ENCODE measurements at places on chromosomes 5 and 9.

DNA sequence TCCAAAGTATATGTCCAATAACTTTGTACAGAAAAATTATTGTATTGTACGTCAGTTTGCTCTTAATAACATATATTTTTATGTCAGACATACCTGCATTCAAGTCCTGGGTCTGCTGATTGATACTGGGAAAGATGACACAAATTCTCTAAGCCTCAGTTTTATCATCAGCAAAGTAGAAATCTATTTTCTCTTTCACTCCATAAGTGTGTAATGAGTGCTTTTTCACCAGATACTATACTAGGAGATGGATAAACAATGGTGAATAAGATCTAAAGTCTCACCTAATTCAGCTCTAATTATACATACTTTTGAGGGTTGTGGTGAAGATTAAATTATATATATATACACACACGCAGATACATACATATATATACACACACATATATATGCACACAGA is 12.3 kb downstream of the PPP2R2B start:
- no peak for DNase-seq

GRCh38 chr9:109286981-109287380 is 33.9 kb downstream of the EPB41L4B start:
- no peak for DNase-seq

DNA sequence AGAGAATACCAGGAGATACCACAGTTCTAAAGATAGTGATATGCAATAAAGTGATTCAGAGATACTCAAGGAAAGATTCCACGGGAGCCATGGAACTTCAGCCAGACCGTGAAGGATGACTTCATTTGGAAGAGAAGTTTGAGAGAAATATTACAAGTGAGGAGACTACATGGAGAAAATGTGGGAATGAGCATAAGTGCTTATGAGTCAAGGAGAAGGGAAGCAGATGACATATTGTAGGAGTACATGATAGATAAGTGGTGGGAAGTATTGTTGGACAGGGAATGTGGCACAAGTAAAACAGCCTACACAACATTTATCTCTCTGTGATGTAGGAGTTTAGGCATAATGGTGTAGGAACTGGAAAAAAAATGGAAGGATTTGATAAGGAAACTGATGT is 122.1 kb upstream of the FBXL17 start:
- DNase-seq: no peak

GRCh38 chr9:131329241-131329641 is 39.7 kb downstream of the PLPP7 start:
- DNase-seq: peak; percentile 37

DNA sequence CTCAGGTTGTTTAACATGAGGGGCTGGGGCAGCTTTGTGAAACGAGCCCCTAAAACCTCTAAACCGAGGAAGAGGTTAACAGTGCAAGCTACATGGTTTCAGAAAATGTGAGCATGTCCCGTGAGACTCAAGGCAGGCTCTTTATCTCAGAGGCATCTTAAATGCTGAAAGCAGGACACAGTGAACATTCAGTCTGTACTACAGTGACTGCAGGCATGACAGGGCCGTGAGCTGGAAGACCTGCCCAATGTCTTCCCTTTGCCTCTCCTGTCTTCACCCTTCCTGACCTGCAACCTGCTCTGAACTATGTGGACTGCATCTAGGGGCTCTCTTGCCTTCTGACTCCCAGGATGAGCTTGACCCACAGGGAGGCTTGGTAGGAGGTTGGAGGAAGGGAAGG is 58.3 kb downstream of the PRLR start:
- no peak for DNase-seq

GRCh38 chr5:165201771-165202518 is 1696.5 kb downstream of the MAT2B start:
- DNase-seq: no peak

GRCh38 chr5:22614486-22615094 is 238.6 kb downstream of the CDH12 start:
- no peak for DNase-seq

DNA sequence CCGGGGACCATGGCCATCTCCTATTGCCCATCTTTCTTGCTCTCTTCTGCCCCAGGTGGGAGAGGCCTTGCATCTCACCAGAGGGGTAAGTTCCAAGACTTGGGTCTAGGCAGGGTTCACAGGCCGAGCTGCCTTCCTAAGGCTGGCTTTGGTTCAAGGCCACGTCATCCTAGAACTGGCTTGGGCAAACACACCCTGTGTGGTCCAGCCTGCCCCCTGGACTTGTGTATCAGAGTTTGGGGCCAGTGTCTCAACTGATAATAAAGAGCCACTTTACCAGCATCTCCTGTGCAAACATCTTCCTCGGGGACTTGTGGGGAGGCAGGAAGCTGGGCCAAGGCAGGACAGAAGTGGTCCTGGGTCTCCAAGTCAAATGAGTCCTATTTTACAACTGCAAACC is 17.8 kb downstream of the BOD1 start:
- DNase-seq: no peak

- no peak for DNase-seq
Observed at GRCh38 chr5:179233909-179234562, 111.2 kb downstream of the ADAMTS2 start.

GRCh38 chr5:50856401-50857119 is 190.1 kb downstream of the PARP8 start:
- no peak for DNase-seq

DNA sequence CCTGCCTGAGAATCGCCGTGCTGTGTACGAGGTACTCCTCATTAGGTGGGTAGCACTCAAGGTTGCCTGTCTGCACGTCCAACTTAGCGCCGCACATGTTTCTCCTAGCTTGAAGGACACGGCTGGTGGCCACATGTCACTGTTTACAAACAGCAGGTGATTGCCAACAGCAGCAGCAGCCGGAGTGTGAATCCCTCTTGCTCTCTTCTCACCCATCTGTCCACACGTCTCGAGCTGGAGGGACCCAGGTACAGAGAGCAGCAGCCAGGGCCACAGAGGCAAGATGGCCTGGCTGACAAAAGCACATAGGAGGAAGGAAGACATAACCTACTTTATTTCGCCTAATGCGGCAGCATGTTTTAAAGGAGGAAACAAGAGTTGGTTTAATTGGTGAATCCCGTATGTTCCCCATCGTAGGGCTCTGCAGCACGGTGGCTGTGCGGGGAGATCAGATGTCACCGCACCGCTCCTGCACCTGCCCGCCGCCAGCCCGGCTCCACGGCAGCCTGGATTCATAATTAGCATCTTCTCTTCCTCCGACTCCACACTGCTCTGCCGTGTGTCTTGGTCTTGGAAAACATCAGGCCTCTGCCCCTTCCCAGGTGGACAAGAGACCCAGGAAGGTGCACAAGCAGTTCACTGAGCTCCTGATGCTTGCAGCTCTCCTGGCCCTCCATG is 201.6 kb upstream of the IRX1 start:
- DNase-seq: peak; percentile 19

- no peak for DNase-seq
Observed at GRCh38 chr5:19880859-19881436, 107.1 kb downstream of the CDH18 start.

- DNase-seq: no peak
Observed at GRCh38 chr5:96664669-96665068, 2.5 kb downstream of the CAST start.

GRCh38 chr9:100575765-100576386 is 2.0 kb upstream of the CAVIN4 start:
- DNase-seq: no peak

All from right kidney (tissue), 9 donors.